ENCODE measurements at places on chromosomes 13 and 19. TPM values are rescaled to one million over a fixed set of nuclear protein-coding genes. Genes with fewer than 3 reads are reported as not detected.

GRCh38 chr19:54473071-54473891 lies at the start of gene CDC42EP5:
CDC42EP5 (minus strand) TSS chr19:54473296; CDS start chr19:54465547, 7,749 bp downstream.
- no peak within 1 kb of the TSS for H3K27ac ChIP-seq
- peaks cover 36% of the 10 kb centered on the region for H3K27me3 ChIP-seq
- DNase-seq = no peak
- no peak within 1 kb of the TSS for H3K4me3 ChIP-seq
- peaks cover 9% of the 10 kb centered on the region for H3K4me1 ChIP-seq

The ZNF439 gene
- total RNA-seq = 4.8 TPM

DNA sequence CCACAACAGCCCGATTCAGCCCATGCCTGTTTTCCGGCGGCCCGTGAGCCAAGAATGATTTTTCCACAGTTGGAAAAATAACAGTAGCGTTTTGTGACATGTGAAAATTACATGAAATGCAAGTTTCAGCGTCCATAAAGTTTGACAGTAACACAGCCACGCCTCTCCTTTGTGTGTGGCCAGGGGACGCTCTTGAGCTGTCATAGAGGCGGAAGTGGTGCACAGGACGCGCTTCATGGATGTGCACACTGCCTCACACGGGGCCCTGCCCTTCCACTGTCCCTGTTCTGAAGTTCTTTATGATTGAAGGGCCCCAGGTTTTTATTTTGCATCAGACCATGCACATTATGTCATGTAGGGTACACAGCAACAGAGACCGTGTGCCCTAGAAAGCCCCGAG lies 12.4 kb upstream of the ELAVL1 start:
- DNase-seq = peak; percentile 40
- peaks cover 2% of the 10 kb centered on the region for H3K4me1 ChIP-seq
- no peak overlapping the region for H3K4me3 ChIP-seq
- no peak overlapping the region for H3K27ac ChIP-seq
- no peaks in the 10 kb centered on the region for H3K27me3 ChIP-seq

GRCh38 chr19:461721-462551 lies 1.1 kb upstream of the SHC2 start:
- no peaks in the 10 kb centered on the region for H3K36me3 ChIP-seq
- no peak overlapping the region for H3K27ac ChIP-seq

The DCT gene
- total RNA-seq = 0.24 TPM

The ZNF616 gene
- 10.5 TPM for total RNA-seq

Measured in activated CD4-positive, alpha-beta memory T cell treated with anti-CD3 and anti-CD28 coated beads for 36 hours (primary cell).